ENCODE measurements at places on chromosomes 2 and 18.

DNA sequence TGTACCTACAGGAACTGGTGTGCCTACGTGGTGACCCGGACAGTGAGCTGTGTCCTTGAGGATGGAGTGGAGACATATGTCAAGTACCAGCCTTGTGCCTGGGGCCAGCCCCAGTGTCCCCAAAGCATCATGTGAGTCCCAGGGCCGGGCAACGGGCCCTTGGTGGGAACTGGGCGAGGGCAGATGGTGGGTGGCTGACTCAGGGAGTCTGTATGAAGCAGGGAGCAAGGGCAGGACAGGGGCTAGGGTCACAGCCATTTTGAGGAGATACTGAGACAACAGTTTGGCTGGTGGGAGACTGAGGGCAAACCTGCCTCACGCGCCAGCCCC, 1.7 kb downstream of the EMILIN1 start:
- DNase-seq: no peak

- DNase-seq: no peak
These were observed 46.9 kb downstream of the UXS1 start for GRCh38 chr2:106147159-106147558.

DNA sequence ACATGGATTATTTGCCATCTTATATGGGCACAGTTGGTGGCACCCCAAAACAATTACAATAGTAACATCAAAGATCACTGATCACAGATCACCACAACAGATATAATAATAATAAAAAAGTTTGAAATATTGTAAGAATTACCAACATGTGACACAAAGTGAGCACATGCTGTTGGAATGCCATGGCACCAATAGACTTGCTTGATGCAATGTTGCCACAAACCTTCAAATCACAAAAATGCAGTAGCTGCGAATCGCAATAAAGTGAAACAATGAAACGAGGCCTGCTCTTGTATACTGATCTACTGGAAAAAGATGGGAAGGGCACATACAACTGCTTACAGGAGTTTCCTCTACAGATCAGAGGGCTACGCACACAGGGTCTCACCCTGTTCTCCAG, 32.2 kb upstream of the AMMECR1L start:
- no peak for DNase-seq

GRCh38 chr18:71471963-71472725, 1072.0 kb downstream of the CBLN2 start:
- DNase-seq: no peak

GRCh38 chr2:119641562-119642258, 37.3 kb upstream of the TMEM177 start:
- peak; percentile 84 for DNase-seq

DNA sequence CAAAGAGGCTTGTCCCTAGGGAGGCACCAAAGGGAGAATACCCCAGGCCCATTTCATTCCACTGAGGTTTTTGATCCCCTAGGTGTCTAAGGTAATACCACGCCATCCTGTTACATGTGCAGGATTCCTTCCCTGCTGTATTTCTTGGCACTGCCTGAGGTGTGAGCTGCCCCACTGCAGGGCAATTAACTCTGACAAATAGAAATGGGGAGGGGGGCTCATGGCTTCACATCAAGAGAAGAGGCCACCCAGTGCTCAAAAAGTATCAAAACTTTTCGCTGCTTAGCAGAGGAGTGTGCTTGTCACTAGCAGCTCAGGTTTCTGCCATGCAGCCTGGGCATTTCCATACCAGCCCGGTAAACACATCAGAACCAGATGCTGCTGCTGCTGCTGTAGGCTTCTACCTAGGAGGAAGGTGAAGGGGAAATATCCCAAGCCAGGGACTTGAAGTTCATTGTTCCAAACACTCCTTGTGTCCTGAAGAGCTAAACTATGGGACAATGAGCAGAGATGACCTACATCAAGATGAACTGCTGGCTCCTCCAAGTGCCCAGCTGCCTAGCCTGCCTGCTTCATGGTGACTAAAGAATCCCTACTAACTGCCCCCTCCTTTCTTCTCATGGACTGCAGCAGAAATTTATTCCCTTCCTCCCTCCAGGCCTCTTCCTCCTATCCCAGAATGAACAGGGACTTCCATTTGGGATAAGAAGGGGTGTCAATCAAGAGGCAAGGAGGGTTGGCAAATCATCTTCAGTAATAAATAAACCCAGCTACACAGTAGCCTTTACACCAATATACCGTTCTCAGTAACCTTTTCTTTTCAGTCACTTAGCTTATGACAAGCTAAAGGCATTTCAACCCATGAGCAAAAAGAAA, 16.4 kb downstream of the POU3F3 start:
- no peak for DNase-seq

DNA sequence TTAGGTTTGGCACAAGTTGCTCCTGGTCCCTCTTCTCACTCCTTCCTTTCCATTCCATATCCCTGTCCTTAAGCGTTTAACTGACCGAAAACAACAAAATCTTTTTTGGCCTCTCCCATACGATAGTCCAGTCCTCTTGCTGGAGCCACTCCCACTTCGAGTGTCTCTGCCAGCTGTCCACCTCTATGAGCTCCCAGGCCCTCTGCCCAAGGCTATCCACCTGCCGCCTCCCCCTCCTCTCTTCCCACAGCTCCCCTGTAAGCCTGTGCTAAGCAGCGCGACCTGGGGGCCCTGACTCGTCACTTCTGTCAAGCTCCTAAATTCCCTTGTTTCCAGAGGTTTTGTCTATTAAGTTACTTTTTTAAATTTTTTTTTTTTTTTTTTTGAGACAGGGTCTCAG, 47.0 kb upstream of the FOSL2 start:
- no peak for DNase-seq

DNA sequence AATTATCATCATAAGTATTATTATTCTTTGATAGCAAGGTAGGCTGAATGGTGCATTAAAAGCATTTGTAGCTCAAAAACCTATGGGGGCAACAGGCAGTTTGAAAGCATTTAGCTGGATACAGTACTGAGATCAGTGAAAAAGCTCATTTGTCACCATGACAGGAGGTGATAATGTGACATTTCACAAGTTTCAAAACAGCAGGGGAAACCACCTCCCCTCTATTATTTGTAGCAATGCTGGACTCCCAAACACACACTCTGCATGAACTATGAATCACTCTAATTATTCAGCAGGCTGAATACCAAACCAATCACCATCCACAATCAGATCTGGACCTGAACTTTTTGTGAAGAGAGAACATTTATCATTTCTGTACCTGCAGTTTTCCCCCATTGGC, 63.4 kb downstream of the MYO5B start:
- DNase-seq: no peak

DNA sequence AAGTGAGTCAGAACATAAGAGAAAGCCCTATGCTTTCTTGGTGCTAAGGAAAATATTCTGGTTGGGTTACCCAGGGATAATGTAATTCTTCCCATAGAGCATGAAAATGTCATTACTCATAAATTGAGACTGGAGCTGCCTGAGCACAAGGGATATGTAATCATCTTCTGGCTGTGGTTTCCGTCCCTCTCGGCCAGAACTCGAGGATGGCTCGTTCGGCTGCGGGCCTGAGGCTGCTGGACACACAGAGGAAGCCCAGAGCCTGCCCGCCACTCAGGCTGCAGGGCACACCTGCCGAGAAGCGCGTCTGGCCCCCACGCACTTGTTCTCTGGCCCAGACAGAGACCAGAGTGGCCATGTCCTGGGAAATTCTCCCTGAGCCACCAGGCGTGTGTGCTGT, 104.9 kb downstream of the ASAP2 start:
- no peak for DNase-seq

- no peak for DNase-seq
These were observed 718.3 kb downstream of the NRXN1 start for GRCh38 chr2:50313656-50314055.

- DNase-seq: no peak
These were observed 266.2 kb downstream of the ZEB2 start for GRCh38 chr2:144253743-144254142.

GRCh38 chr2:14303366-14304115, 329.0 kb upstream of the LRATD1 start:
- no peak for DNase-seq

GRCh38 chr18:2894841-2895370, 48.1 kb downstream of the EMILIN2 start:
- no peak for DNase-seq

DNA sequence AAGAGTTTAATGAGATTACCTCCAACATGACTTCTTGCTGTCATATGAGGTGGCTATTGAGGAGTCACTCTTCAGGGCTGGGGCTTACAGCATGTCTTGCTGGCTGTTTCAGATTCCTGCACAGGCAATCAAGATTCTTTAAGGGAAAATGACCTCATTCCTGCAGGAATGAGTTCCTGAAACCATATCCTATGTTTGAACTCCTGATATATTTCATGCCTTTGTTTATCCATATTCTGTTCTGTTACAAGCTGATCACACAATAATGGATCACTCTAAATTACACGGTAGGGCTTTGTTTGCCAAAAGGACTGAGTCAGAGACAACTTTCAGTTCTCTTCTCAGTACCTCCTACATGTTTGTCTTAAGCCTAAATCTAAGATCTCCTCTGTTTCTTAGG, 879.8 kb upstream of the PIK3C3 start:
- DNase-seq: no peak

DNA sequence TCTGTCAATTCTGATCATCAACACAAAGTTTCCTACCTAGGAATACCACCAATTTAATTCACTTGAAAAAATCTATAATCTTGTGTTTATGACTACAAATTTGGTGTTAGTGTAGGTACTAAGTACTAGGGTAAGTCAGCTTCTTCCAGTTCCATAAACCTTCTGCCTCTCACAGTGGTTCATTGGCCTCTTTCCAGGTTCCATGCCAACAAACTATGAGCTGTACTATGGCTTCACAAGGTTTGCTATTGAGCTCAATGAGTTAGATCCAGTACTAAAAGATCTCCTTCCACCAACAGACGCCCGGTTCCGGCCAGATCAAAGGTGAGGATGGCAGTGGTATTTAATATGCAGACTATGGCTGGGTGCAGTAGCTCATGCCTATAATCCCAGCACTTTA, 58.8 kb downstream of the PRKRA start:
- DNase-seq: no peak

All from occipital lobe (tissue), 3 donors.